ENCODE measurements at places on chromosomes 7 and 10. TPM values are rescaled to one million over a fixed set of nuclear protein-coding genes. Genes with fewer than 3 reads are reported as not detected.

- DNase-seq = peak; percentile 62
Measured at GRCh38 chr7:1466524-1467271, 7.4 kb upstream of the MICALL2 start.

GRCh38 chr10:132554991-132555647 is 17.5 kb downstream of the INPP5A start:
- no peak for DNase-seq

DNA sequence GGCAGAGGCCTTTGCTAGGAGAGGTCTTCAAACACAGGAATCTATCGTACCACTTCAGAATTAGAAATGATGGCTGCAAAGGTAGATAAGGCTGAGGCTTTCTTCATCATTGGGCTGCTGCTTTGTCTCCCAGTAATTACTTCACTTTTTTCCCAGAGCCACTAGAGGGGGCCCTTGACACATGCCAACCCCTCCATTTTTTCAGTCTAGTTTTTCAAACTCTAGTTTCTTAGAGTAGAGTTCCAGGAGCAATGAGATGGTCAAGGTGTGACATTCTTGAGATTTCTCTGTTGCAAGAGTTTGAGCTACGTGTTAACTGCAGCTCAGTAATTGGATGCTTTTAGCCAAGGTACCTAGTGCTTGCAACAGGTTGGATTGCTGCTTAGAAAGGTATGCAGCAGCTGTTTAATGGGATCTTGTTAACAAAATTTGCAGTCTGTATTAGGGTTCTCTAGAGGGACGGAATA is 33.8 kb upstream of the RBM20 start:
- DNase-seq = peak; percentile 74

DNA sequence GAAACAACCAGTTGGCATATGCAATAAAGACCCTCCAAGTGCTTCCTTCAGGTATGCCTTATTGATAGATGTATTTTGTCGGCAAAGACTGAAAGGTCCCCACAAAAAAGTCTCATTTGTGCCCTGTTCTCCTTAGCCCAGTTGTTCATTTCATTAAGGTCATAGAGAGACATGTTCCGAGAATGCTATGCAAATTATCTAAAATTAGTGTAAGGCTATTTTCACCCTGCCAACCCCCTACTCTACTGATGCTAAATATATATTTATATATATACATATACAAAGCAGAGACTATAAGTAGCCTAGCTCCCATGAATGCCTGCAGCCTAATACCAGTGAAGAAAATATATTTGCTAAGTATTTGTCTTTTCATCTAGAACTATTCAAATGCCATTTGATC is 96.7 kb upstream of the ADO start:
- DNase-seq = no peak

The CTAGE4 gene
- 3.8 TPM for total RNA-seq

DNA sequence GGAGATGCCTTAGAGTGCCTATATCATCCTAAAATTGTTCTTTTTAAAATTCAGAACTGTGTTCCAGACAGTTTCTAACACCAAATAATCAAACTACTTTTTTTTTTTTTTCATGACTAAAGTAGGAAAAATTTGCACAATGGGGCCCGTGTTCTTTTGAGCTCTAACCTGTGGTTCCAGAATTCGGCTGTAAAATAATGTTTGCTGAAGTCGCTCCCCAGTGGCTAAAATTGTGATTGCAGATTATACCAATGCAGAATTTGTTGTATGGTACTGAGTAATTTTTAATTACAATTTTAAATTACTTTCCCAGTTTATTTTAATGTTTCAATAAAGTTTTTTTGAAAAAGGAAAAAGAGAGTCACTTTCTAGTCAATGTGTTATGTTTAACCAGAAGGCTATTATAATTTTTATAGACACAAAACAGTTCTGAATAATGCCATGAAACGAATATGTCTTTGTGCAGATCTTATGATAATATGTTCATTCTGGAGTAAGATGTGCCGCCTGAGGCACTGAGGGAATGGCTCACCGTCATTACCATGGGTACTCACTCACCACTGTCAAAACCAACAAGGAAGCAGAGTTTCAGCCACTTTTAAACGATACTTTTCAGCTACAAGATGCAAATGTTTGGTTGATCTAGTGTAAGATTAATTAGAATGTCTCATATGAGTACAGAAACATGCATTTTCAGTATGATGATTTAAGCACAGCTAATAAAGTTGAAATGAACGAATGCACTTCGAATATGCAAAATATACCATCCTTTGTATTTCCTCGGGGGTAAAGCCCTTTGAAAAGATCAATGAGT is 173.6 kb downstream of the PRKCQ start:
- DNase-seq = peak; percentile 28

DNA sequence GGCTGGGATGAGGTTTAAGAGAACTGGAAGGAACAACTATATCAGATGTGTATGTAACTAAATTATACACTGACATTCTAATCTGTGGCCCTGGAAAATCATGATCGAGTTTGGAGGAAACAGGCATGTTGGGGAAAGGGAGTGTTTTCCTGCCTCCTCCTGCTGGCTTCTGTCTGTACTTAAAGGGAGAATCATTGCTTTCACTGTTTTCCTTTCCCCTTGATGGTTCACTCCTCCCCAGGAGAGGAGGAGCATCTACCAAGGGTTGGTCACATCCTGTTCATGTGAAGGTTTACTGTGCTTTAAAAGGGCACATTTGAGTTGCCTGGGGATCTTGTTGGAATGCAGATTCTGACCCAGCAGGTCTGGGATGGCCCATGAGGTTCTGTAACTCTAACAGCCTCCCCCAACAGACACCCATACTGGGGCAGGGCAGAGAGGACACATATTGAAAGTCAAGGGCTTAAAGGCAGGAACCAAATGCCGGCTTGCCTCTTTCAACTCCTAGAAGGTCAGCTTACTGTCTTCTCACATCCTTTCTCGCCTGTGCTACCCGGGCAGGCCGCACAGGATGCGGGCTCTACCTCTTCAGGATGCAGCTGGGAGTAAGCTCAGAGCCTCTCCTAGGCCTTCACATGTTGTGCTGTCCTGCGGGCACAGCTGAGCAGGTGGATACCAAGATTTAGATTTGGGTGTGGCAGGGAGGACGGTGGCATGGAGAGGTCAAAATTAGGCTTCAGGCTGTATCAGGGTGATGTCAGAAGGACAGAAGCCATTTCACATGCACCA is 694.8 kb downstream of the KCNMA1 start:
- DNase-seq = no peak

- no peak for DNase-seq
Measured at GRCh38 chr10:131779661-131780394, 121.0 kb upstream of the PPP2R2D start.

GRCh38 chr7:45363669-45364068 is 206.1 kb downstream of the RAMP3 start:
- DNase-seq = no peak

The NKX1-2 gene
- not detected for total RNA-seq

- DNase-seq = no peak
Measured at GRCh38 chr7:146345251-146345650, 228.7 kb downstream of the CNTNAP2 start.

GRCh38 chr7:74525881-74526280 is 72.2 kb downstream of the GTF2IRD1 start:
- DNase-seq = peak; percentile 94

GRCh38 chr10:64859911-64860310 is 1338.7 kb downstream of the REEP3 start:
- DNase-seq = no peak

The GIMAP5 gene
- not detected for total RNA-seq

GRCh38 chr10:25747084-25747483 is 186.9 kb upstream of the MYO3A start:
- DNase-seq = no peak

Data from HT-29 (cell line).